ENCODE measurements at places on chromosomes 7 and 10. TPM values are rescaled to one million over a fixed set of nuclear protein-coding genes. Genes with fewer than 3 reads are reported as not detected.

Gene NUDT5
- polyA plus RNA-seq = 80.2 TPM

GRCh38 chr7:29370531-29371314 is 176.1 kb downstream of the CHN2 start:
- no peak for DNase-seq

GRCh38 chr7:153473185-153473584 is 579.0 kb upstream of the DPP6 start:
- no peak for DNase-seq

Gene SPDYE5
- 0.85 TPM for polyA plus RNA-seq

DNA sequence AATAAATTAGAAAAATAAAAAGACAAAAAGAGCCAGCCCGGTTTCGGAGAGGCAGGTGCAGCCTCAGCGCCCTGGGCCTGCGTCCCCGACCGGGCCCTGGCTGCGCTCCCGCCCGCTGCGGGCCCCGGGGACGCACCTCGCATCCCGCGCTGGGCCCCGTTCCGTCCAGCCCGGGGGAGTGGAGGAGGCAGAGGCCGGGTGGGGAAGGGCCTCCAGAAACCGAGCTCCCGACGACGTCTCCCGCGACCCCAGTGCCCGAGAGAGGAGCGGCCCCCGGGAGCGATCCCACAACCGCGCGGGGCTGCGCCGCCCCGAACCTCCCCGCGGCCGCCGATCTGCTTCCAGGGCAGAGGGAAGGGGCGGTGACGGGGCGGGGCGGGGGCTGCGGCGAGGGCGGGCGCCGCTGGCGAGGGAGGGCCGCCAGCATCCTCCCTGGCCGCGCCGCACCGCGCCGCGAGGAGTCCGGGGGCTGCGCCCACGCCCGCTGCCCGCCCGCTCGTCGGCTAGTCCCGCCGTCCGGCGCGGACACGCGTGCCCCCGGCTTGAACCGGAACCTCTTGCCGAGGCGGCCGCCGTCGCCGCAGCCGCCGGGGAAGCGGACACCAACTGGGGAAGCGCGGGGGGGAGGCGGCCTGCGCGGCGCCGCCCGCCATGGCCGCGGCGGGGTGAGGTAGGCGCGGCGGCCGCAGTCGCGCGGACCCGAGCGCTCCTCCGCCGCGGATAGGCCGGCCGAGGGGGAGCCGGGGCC is at the start of gene CCNY:
CCNY (plus strand) TSS at position 426 of the 748 bp plus-strand sequence. CDS start 545 bp downstream, outside the sequence.
- DNase-seq = peak; percentile 50

DNA sequence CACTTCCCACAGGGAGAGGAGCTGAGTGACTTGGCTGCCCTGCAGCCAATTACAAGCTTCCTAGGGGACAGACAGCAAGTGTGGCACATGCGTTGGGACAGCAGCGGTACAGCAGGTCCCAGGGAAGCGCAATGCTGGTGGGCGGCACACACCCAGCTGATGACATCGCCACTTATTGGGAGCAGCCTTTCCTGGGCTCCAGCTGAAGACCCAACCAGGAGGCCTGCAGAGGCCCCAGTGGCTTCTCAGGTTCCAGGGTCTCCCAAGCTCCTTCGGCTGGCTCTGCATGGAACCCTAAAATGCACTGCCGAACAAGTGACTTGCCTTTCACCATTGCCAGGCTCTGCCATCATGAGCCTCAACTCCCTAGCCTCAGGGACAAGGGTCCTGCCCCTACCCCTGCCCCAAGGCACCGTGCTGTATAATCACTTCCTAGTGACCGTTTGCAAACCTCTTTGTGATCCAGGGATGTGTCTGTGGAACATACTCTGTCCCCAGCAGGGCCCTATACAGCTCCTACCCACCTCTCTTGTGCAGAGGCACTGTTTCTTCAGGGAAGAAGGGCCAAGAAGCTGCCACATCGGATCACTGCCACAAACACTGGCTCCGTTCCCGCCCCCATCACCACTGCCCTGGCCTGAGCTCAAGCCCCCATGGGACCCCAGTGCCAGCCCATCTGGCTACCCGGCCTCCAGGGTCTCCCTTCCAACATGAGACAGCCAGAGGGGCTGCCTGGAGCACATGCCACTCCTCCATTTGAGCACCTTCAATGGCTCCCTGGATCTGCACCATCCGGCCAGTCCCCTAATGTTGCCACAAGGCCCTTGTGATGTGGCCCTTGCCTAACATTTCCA is 19.3 kb upstream of the SLIT1 start:
- no peak for DNase-seq

- no peak for DNase-seq
Observed at GRCh38 chr10:15763006-15763405, 43.3 kb upstream of the ITGA8 start.

DNA sequence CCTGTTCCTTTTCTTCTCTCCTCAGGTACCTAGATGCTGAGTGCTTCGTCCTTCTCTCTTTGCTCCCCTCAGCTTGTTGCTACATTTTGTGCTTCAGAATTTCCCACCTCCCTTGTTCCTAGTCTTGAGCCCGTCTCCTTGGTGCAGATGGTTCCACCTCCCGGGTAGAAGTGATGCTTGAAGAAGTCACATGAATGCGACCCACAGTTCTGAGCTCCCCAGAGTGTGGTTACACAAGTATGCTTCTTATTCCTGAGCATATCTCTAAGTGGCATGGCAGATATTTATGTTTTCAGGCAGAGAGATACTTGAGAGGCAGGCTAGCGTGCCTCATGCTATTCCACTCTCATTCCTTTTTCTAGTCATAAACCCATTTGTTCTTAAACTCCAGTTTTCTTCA is 34.0 kb downstream of the INPP5F start:
- no peak for DNase-seq

GRCh38 chr7:84159435-84159834 is 35.2 kb downstream of the SEMA3A start:
- DNase-seq = no peak

Gene TCERG1L
- polyA plus RNA-seq = 1.7 TPM

Gene ZPBP
- 0.19 TPM for polyA plus RNA-seq

GRCh38 chr7:50212666-50213621 is 91.6 kb upstream of the IKZF1 start:
- no peak for DNase-seq

Measured in left renal pelvis (tissue), 4 donors.